Stimulated activated CD4-positive, alpha-beta T cell treated with anti-CD3 and anti-CD28 coated beads, Interleukin-12 subunit alpha, Interleukin-12 subunit beta, amount 100 ng/mL, for 4 hours (primary cell): ENCODE measurements at places on chromosomes 1 and 21.
A peak's percentile ranks its signal among the peaks of the same experiment; 100 is the strongest.

GRCh38 chr1:10181154-10181553, 29.2 kb upstream of the KIF1B start:
- no peak for DNase-seq

DNA sequence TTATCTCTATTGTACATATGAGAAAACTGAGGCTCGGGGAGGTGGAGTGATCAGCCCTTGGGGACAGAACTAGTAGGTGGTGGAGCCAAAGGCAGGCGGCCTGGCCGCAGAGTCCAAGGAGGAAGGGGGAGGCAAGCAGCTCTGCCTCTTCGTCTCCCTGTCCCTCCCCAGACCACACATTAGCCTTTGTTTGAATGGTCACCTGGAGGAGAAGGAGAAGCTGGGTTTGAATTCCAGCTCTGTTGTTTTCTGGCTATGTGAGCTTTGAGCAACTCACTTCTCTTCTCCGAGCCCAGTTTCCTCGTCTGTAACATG, 21.4 kb upstream of the LAPTM5 start:
- DNase-seq = no peak

DNA sequence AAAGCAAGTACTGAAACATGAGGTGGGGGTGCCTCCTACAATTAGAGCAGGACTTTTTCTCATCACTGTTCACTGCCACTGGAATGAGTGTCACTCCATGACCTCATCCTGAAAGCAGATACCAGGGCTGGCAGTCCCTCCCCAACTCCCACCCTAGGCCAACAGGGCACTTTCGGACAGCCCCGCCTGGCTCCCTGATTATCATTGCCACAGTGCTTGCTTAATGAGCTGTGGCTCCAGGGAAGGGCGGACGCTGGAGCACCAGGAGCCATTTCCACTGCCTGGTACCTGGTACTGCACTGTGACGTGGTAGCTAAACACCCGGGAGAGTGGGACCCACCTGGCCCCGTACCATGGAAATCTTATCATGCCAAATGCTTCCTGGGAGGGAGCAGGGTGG, 22.3 kb downstream of the SLC9A1 start:
- no peak for DNase-seq

- DNase-seq = no peak
Measured at GRCh38 chr1:93698329-93699048, 16.9 kb upstream of the BCAR3 start.

DNA sequence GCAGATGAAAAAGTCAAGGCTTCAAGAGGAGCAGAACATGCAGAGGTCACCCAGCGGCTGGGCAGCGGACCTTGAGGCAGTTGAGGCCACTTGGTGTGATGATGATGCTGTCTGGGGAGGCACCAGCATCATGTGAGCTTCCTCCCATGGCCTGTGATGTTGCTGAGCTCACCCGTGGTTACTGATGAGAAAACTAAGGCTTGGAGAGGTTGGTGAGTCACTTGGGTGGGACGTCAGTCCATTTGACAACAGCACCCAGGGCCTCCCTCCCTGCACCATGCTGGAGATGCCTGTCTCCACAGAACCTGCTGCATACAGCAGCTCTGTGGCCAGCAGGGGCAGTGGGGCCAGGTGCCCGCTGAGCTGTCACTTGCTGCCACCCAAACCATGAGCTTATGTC, 146.8 kb downstream of the NPHP4 start:
- no peak for DNase-seq

GRCh38 chr1:40606978-40607377, 58.5 kb downstream of the RIMS3 start:
- DNase-seq = no peak

DNA sequence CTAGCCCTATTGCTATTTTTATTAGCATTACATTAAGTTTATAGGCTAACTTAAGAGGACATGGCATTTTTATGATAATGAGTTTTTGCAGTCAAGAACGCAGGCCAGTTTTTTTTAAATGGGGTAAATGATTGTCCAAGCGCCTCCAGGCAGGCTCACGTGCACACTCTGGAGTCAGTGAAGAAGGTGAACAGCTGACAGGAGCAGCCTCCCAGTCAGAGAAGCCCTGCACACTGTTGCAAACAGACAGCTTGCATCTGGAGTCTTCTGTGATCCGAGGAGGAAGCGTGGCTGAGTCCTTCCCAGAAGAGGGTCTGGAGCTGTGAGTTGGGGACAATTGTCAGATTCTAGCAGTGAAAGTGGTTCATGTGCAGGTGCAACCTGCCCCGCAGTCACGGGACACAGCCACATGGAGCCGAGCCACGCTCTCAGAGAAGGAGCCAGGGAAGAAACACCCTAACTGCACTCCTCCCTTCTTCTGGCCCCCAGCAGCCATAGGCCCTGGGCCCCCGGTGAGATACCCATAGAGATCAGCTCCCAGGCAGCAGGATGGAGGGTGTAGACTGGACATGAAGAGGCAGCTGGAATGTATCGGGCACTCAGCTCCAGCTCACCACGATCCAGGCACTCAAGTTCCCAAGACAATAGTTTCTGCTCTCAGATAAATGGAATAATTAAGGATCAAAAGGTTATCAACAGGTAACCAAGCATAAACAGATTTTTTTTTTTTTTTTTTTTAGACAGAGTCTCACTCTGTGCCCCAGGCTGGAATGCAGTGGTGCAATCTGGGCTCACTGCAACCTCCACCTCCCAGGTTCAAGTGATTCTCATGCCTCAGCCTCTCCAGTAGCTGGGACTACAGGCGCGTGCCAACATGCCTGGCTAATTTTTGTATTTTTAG, 26.4 kb downstream of the CAPN2 start:
- DNase-seq = no peak

DNA sequence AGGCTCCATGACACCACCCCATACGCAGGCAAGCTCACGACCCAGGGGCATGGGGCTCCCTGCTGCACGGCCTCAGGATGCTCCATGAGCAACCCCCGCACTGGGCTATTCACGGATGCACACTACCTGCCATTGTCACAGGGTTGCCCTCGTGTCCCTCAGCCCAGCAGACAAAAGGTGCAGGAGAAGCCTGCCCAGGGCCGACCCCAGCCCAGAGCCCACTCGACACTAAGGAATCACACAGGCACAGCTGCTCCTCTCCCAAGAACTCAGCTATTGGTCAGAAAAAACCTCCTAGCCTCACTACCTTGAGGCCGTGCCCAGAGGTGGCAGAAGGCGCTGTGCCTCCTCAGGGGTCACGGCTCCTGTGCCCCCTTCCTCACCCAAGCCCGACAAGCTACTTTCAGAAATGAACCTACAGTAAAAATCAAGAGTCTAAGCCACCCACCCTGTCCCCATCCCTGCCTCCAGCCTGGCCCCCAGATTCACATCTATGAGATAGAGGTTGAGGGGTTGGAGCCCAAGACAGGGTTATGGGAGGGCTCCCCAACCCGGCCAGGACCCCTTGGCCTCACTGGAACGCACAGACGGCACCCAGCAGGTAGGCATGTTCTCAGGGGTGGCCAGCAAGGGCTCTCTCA, 6.4 kb upstream of the SPATC1L start:
- no peak for DNase-seq

DNA sequence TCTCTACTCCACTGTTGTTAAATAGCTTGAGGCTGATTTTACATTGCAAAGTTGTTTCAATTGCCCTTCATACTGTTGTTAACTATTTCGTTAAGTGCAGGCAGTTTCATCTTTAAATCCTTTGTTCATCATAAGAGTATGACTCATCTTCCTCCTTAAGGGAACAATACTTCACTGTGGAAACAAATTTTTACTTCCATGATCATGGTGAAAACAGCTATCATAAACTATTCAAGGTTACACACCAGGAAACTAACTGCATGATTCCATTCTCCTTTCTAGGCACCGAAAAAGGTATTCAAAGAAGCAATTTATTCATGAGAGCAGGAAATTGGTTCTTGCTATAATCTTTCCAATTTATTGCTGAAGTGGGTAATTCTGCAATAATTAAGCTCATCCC, 593.2 kb downstream of the LRRIQ3 start:
- DNase-seq = no peak

- DNase-seq = no peak
Measured at GRCh38 chr21:43658769-43659135, 536 bp downstream of the HSF2BP start.

DNA sequence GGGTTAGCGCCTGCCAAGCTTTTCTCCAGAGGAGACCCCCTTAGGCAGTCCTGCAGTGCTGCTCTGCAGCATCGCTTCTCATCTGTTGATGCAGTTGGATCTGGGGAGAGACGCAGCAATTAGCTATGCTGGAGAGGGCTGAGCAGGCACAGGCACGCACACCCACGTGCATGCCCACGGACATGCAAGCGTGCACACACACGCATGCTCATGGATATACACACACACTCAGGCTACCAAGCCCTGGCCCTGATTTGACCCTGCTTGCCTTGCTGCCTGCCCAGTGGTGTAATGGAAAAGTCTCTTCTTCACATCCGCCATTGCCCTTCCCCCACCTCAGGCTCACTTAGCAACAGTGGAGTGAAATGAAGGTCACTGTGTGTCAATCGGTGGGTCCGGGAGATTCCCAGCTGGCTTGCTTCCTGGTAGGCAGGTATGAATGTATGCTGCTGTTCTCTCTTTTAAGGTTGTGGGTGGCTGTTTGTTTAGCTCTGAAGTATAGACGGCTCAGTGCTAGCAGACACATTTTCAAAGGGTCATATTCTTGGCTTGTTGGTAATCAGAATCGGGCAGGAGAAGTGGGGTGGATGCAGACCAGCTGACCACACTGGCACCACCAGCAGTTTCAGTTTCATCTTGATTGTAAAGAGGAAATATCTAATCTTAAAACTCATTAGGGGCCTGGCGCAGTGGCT, 9.5 kb downstream of the ATP1B1 start:
- DNase-seq = no peak

DNA sequence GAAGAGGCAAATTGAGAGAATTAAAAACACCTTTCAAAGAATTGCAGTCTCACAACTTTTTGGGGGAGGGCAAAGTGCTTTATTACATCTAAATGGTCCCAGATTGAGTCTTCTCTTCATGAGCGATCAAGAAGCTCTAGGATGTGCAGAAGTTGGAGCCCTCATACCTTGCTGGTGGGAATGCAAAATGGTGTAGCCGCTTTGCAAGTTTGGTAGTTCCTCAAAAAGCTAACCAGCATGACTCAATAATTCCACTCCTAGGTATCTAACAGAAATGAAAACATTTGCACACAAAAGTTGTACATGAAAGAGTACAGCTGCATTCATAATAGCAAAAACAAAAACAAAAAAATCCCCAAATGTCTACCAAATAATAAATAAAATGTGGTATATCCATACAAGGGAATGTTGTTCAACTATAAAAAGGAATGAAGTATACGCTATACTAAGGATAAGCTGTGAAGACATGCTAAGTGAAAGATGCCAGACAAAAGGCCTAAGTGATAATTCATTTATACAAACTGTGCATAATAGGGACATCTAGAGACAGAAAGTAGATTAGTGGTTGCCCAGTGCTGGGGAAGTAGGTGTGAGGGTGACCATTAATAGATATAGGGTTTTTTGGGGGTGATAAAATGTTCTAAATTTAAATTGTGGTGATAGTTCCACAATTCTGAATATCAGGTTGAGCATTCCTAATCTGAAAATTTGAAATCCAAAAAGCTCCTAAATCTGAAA, 55.2 kb downstream of the SELENOF start:
- DNase-seq = no peak

DNA sequence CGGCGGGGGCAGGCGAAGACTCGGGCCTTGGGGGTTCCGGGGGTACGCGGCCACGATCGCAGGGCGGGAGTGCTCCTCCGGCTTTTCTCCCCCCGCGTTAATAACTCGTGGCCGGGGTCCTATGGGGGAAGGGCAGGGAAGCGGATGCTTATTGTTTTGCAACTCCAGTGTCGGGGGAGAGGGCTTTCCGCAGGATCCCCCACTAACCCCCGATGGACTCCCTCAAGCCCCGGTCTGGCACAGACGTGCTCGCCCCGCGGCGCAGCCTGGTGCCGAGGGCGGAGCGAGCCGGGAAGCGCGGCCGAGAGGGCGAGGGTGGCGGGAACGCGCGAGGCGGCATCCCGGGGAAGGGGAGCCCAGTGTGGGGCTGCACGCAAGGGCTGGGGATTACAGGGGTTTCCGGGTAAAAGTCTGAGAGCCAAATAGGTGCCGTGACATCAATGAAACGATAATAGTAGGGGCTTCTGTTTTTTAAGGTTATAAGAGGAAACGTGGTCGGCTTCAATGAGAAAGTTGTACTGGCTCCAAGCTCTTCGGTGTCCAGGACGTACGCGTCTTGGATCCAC, 772 bp downstream of the UCK2 start:
- peak; percentile 50 for DNase-seq

GRCh38 chr21:17784604-17785402, 34.4 kb downstream of the C21orf91 start:
- no peak for DNase-seq

DNA sequence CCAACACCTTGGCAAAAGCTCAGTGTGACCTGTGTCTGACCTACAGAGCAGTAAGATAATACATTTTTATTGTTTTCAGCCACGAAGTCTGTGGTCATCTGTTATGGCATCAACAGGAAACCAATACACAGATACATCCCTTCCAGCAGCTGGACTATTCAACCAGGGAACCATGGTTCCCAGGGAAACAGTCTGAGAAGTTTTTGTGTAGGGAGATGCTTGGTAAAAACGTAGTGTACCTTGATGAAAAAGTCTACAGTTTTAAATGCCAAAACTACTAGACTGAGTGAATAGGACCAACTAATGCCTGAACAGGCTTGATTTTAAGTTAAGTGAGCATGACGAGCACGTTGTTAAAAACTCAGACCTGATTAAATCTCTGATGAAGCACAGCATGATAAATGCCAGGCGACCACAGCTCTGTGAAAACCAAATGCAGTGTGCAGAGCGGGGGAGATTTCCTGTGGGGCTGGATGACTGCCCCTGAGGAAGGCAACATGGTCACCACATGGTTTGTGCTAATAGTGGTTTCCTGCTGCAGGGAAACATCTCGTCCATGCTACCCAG, 228.9 kb downstream of the TNR start:
- DNase-seq = no peak

DNA sequence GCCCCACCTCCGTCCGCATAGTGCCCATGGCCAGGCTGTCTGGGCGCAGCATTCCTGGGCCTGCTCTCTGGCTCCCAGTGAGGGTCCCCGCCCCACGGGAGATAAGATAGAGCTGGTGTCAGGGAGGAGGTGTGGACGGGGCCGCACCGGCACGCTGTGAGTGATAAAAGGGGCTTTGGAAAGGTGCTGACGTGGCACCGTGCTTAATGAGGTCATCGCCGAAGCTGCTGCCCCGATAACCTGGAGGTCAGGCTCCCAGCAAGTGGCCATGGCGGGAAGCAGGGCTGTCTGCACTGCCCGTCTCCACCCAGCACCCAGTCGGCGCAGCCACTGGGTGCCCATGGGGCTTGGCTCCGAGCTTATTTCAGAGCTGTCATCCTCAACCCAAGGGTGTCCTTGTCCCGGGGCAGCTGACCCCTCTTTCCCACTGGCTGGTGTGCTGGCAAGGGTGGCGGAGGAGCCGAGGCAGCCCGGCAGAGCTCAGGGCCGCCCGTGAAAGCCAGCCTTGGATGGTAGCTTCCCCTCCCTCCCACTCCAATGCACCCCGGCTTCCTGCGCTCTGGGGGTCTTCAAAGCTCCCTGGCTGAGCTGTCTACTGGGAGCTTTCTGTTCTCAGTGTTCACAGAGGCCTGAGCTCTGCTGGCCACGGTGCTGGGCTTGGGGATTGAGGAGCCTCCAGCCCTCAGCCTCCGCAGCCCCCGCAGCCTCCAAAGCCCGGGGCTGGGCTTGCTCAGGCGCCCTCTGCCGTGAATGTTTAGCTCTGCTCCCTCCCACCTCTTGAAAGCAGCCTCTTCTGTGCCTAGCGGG, 105.1 kb upstream of the ARHGEF16 start:
- no peak for DNase-seq
